ENCODE measurements at places on chromosomes 12 and 14.

- no peak for DNase-seq
Measured at GRCh38 chr12:132467511-132467910, 22.4 kb upstream of the FBRSL1 start.

DNA sequence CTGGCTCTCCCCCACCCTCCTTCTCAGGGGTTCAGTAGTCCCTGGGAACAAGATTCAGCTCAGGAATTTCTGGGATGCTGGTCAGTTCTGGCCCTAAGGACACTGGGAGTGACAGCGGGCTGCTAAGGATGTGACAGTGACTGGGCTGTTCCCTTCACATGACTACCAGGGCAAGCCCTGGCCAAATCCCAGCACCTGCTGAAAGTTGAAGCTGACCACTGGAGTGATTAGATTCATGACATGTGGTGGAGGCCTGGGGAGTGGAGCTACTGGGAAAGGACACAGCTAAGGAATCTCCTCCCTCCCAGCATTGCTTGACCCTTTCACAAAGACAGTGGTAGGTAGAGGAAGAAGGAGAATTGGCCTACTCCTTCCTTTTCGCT is 204.9 kb downstream of the DAD1 start:
- DNase-seq = no peak

DNA sequence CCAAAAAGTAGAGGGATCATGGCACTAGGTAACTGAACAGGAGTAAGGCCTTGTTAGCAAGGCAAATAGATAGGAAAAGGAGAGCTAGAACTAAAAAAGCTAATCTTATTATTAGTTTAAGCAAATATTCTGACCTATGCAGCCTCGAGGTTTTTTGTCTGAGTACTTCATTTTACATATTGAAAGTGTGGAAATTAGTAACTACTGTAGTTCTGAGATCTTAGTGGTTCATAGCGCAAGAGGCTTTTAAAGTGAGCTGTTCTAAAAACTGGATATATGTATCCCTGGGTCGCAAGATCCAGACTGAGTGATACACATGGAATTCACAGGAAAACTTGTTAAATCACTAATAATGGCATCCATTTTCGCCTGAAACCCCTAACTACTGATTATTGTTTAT is 411.0 kb upstream of the SOX5 start:
- no peak for DNase-seq

GRCh38 chr12:114684098-114684869 is at the start of gene TBX3:
TBX3 (minus strand) TSS chr12:114684175; CDS start chr12:114683200, 975 bp downstream.
- peak; percentile 97 for DNase-seq

DNA sequence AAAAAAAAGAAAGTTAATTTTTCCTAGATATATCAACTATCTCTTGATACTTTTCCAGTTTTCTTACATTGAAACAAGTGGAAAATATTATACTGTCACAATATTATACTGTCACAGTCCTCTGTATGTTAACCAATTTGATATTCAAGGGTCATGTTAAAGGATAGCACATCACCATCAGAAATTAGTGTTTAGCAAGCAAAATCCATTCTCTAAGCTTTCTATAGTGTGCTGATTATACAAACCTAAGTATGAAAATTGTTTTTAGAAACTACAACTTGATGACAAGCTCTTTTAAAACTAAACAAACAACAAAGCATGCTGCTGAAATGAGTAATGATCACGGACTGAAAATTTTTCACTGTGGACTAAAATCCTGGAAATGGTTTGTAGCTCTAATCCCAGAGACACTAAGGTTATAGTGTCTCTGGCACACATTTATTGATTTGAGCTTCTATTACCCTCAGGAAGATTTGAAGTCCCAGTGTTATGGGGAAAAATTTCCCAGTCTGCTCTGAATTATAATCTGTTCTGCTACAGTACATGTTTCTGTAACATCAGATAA is 9.7 kb downstream of the SPTSSA start:
- DNase-seq = no peak

DNA sequence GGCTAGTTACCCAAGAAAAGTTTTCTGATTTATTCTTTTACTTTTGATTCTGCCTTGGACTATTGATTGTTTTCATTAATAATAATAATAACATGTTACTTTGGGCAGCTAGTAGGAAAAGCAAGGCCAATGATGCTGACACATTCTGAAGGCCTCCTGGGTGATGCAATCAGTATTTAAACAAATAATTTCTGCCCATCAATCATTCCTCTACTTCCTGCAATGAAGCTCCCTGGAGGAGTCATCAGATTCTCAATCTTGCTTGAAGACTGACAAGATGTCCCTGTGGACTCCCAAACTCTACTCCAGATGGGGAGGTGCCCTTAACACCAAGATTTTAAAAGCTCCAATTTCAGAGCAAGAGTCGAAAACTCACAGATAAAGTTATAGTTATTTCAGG is at the start of gene SPX:
TSS of gene SPX (plus strand) at position 244 of the 400 bp plus-strand sequence. CDS start 177 bp downstream, outside the sequence.
- DNase-seq = no peak

GRCh38 chr12:91077228-91077954 is 19.6 kb upstream of the KERA start:
- no peak for DNase-seq

GRCh38 chr12:13661005-13661887 is 320.2 kb downstream of the GRIN2B start:
- peak; percentile 24 for DNase-seq

GRCh38 chr12:109642506-109643132 is 69.0 kb downstream of the MVK start:
- DNase-seq = no peak

DNA sequence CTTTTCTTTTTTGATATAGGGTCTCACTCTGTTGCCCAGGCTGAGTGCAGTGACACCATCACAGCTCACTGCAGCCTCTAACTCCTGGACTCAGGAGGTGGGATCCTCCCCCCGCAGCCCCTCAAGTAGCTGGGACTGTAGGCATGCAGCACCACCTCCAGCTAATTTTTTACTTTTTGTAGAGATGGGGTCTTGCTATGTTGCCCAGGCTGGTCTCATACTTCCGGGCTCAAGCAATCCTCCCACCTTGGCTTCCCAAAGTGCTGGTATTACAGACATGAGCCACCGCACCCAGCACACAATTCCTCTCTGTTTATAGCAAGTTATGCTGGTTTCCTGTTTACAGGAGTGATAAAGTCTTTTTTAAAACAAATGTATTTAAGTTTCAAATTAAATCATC is 39.5 kb upstream of the HIF1A start:
- DNase-seq = no peak

GRCh38 chr14:38079268-38079667 is 128.4 kb upstream of the SSTR1 start:
- no peak for DNase-seq

DNA sequence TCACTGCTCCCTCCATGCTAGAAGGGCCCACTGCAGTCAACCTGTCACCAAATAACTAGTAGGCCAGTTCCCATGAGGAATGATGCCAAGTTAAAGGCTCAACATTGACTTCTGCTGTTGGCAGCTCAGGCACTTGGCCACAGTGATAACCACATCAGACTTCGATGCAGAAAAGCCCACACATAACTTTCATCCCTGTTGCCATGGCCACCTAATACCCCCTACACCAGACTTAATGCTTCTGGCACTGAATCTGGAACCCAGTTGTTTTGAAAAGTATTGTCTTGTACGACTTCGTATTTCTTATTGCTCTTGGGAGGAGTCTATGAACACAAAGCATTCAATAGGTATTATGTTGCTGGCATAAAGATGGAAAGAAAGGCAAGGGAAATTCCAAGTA is 44.3 kb upstream of the HELB start:
- no peak for DNase-seq

- DNase-seq = peak; percentile 63
Measured at GRCh38 chr14:52695481-52696091, at the start of gene ERO1A. ERO1A (minus strand) TSS chr14:52695558; CDS start chr14:52695481, 77 bp downstream.

DNA sequence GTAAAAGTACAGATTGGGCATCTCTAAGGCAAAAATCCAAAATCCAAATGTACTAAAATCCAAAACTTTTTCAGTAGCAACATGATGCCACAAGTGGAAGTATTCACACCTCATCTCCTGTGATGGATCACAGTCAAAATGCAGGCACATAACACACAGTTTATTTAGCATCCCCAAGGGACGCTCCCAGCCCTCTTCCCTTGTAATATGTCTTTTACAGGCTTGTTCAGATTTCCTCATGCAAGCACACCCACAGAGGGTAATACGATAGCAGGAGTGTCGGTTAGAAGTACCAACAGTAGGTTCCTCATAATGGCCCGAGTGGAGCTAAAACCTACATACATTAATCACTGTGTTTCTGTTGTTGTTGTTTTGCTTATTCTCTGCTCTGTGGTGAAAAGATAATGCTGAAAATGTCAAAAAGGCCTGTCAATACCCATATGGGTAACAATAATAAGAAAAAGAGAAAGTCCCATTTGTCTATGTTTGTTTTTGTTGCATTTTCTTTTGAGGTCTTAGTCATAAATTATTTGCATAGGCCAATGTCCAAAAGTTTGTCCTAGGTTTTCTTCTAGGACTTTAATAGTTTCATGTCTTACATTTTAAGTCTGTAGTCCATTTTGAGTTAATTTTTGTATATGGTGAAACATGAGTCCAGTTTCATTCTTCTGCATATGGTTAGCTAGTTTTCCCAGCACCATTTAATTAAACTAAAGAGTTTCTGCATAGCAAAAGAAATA is 133.1 kb downstream of the LRIG3 start:
- no peak for DNase-seq

DNA sequence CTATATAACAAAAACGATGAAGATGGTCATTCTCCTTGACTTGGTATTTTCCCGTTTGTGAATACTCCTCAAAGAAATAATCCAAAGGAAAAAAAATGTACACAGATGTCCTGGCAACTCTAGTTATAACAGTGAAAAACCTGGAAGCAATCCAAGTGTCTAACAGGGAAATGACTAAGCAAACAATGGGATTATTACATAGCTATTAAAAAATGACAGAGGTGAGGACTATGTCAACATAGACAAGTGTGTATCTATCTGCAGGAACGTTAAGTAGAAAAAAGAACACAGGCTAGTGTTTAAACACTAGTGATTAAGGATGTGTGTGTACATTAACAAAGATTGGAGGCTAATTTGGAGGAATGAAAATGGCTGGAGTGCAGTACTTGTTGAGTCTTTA is 5.9 kb upstream of the APOLD1 start:
- DNase-seq = no peak

DNA sequence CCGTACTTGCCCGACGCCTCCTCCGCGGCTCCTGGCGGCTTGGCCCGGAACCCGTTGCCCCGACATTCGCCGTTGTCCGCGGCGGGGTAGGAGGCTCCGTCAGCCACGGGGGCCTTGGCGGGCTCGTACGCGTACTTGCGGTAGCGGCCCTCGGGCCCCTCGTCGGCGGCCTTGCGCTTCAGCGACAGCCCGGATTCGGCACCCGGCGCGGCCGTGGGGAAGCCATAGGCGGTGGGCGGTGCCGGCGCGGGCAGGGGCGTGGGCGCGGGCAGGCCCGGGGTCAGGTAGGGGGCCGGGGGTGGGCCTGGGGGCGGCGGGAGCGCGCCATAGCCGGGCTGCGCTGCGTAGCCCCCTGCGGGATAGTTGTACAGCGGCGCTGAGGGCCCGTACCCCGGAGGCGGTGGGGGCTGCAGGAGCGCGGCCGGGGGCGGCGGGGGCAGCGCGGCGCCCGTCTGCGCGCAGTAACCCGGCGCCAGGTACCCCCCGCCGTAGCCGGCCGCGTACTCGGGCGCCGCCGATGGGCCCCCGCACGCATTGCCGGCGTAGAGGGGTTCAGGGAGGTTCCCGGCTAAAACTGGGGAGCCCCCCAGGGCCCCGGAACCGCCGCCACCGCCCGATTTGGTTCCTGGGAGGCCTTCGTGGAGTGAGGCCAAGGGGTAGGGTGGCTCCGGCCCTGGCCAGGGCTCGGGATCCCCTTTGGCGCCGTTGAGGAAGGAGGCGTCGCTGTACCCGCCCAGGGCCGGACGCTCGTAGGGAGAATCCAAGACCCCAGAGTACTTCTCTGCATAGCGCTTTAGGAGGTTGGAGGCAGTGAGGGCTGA is 26.9 kb downstream of the FIGNL2 start:
- peak; percentile 41 for DNase-seq

DNA sequence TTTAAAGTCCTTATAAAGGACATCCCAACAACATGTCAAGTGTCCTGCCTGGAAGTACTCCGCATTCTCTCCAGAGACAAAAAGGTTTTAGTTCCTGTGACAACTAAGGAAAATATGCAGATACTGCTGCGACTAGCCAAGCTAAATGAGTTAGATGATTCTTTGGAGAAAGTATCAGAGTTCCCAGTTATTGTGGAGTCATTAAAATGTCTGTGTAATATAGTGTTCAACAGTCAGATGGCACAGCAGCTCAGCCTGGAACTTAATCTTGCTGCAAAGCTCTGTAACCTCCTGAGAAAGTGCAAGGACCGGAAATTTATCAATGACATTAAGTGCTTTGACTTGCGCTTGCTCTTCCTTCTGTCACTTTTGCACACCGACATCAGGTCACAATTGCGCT is 40.2 kb downstream of the RIC8B start:
- DNase-seq = peak; percentile 10

- DNase-seq = peak; percentile 43
Measured at GRCh38 chr14:59630288-59630963, 53.8 kb upstream of the CCDC175 start.

GRCh38 chr12:19261773-19262172 is 132.2 kb downstream of the PLEKHA5 start:
- no peak for DNase-seq

GRCh38 chr14:61322011-61322798 is 826 bp downstream of the PRKCH start:
- peak; percentile 59 for DNase-seq

DNA sequence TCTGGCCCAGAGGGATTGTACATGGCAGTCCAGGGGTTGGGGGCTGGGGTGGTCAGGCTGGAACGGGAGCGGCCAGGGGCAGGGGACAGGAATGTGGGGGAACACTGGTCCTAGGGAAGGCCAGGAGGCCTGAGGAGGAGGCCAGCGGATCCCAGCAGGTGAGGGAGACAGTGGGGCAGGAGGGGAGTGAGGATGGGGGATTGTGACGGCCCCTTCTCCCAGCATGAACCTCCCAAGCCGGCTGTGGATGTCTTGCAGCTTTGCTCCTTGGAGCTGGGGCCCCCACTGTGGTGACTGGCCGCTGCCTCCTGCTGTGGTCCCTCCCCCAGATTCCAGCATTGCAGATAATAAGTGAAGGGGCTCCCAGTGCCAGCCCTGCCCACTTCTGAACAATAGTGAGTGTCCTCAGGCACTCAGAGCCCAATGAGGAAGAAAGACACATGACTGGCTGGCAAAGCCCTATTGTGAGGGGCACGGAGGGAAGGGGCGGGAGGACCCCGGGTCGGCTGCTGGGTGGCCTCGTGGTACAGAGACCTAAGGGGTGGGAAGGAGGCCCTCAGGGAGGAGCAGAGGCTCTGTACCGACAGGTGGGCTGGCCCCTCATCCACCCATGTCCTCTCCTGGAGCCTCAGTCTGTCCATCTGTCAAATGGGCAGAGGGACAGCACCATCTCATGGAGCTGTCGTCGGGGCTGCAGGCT is 215.0 kb downstream of the KIF26A start:
- no peak for DNase-seq

GRCh38 chr12:52877242-52877641 is 27.6 kb downstream of the KRT8 start:
- DNase-seq = no peak

Data from right kidney (tissue), 9 donors.